ENCODE measurements at places on chromosomes 13 and 19.

- no peak for DNase-seq
Measured at GRCh38 chr13:21069561-21070004, 8.2 kb upstream of the LATS2 start.

DNA sequence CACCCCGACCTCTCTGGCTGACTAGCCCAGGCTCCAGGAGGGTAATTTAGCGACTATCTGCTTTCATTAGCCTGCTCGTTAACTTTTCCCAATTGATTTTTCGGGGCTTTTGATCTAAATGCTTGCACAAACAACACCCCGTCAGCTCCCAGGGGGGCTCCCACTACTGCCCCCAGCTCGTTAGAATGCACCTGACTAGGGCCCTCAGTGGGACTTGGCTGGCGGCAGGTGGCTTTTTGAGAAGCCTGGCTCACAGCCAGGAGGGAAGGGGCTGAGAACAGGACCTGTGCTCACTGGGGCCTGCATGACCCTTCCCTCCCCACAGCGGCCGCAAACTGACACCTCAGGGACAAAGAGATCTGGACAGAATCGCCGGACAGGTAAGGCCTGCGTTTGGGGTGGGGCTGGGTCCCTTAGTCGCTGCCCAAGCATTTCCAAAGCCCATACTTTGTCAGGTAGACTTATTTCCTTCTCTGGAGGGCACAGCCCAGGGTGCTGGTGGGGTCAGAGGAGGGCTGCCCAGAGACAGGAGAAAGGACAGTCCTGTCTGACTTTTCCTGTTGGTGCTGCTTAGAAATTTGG, 7.6 kb upstream of the CD79A start:
- no peak for DNase-seq

DNA sequence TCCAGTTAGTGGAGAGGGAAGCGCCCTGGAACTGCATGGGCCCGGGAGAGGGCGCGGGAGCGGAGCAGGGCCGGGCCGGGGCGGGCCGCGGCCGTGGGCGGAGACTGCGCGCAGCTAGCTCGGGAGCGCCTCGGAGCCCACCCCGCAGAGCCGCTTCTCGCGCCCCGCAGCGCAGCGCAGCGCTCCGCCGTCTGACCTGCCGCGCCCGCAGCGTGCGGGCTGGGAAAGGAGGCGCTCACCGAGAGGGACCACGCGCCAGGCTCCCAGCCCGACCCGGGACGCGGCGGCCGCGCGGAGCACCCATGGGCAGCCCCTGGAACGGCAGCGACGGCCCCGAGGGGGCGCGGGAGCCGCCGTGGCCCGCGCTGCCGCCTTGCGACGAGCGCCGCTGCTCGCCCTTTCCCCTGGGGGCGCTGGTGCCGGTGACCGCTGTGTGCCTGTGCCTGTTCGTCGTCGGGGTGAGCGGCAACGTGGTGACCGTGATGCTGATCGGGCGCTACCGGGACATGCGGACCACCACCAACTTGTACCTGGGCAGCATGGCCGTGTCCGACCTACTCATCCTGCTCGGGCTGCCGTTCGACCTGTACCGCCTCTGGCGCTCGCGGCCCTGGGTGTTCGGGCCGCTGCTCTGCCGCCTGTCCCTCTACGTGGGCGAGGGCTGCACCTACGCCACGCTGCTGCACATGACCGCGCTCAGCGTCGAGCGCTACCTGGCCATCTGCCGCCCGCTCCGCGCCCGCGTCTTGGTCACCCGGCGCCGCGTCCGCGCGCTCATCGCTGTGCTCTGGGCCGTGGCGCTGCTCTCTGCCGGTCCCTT, at the start of gene MLNR:
Gene MLNR, plus strand, starts transcription at position 303 of the 820 bp plus-strand sequence. Its CDS starts 0 bp downstream, at position 303.
- DNase-seq = no peak

DNA sequence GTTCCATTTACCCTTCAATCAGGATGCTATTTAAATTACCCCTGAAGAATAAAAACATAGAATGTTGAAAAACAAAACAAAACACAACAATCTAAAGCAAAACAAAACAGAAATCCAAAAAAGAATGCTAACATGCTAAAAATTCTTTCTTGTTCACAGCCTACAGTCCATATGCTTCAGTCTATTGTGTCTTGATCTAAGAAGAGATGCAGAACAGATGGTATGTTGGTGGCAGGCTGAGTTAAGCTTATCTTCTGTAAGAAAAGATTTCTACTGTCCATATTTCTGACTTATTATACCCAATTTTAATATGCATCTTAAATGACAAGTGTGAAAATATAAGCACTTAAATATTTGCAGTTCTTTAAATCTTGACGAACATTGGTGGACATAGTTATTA, 356.1 kb upstream of the SLITRK1 start:
- no peak for DNase-seq

DNA sequence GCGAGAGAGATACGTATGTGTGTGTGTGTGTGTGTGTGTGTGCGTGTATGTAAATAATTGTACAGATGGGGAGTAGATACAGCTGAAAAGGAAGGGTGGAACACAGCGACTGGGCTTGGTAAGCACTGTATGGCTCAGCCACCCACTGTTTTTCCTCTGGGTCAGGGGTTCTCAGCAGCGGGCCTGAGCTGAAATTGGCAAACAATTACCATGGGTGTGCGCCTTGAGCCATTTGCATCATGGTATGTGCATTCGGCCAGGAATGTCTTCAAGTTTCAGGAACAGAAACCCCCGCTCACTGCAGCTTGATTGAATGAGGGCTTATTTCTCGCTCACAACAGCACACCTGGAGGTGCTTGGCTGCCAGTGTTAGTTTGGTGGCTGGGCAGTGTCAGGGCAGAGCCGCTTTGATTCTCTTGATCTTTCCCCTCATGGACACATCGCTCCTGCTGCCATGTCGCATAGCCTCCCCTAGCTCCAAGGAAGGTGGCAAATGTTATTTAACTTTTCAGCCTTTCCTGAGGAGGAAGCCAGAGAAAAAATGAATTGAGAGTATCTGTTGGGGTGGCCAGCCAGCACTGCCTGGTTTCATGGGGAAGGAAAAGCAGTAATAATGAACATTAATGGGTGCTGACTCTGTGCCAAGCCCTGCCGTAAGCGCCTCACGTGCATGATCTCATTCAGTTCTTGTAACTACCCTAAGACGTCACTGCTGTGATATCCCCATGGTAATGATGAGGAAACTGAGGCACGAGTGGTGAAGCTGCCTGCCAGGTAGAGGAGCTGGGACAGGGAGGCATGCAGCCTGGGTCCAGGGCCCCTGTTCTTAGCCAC, 126.9 kb downstream of the SIPA1L3 start:
- no peak for DNase-seq

GRCh38 chr19:33988601-33989000, 183.7 kb upstream of the LSM14A start:
- DNase-seq = no peak

GRCh38 chr13:45365558-45365885, 24.5 kb upstream of the TPT1 start:
- no peak for DNase-seq

DNA sequence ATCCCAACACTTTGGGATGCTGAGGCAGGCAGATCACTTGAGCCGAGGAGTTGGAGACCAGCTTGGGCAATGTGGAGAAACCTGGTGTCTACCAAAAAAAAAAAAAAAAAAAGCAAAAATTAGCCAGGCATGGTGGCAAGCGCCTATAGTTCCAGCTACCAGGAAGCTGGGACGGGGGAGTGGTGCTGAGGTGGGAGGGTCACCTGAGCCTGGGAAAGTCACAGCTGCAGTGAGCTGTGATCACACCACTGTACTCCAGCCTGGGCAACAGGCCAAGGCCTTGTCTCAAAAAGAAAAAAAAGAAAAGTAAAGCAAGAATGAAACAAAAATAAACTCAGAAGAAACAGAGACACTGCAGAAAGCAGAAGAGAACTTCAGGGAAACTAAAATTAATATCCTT, 31.6 kb downstream of the MTRF1 start:
- DNase-seq = no peak

GRCh38 chr13:111661052-111661451, 340.6 kb downstream of the TEX29 start:
- no peak for DNase-seq

GRCh38 chr13:20415306-20415679, 110.4 kb downstream of the CRYL1 start:
- DNase-seq = no peak
